HCT116 (cell line): ENCODE measurements at places on chromosomes 2 and 18.

DNA sequence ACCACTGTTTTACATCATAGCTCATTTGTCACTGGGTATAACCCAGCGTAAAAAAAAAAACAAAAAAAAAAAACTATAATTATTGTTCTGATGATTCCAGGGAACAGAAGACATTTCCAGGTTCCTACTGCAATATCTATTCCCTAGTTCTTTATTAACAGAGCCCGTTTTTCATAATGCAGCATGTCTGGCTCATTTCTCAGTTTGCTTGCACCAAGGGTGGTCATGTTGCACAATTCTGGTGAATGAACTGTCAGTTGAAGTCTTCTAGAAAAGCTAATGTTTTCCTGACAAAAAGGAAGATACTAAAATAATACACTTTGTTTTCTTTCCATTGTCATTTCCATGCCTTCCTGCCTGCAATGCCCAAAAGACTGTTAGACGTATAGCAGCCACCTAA, 180.1 kb downstream of the RDH14 start:
- no peak overlapping the region for H3K27ac ChIP-seq
- H3K4me3 ChIP-seq: no peak overlapping the region
- H3K4me1 ChIP-seq: no peaks in the 10 kb centered on the region
- H3K36me3 ChIP-seq: no peaks in the 10 kb centered on the region

GRCh38 chr18:49168281-49168985, 217.7 kb upstream of the SMAD7 start:
- H3K27ac ChIP-seq: no peak overlapping the region
- no peaks in the 10 kb centered on the region for H3K36me3 ChIP-seq
- DNase-seq: no peak
- H3K4me1 ChIP-seq: peaks cover 5% of the 10 kb centered on the region; the same call in 1 of the 2 replicates
- no peaks in the 10 kb centered on the region for H3K27me3 ChIP-seq

DNA sequence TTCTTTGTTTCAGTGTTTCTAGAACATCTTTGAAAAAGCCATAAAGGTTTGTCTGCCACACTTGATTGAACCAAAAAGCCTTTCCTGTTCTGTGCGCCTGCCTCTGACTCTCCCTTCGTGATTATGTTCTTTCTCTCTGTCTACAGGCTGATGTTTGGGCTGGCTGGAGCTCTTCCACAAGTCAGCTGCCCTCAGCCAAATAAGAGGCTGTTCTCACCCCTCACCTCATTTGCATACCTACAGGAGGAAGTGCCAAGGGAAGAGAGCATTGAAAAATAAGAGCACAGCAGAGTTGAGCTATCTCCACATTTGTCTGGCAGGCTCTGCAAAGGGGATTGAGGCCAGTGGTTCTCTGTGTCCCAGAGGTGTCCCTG, 15.8 kb downstream of the INPP5D start:
- H3K4me3 ChIP-seq: no peak overlapping the region
- H3K27ac ChIP-seq: no peak overlapping the region
- H3K4me1 ChIP-seq: no peaks in the 10 kb centered on the region
- no peak for DNase-seq

DNA sequence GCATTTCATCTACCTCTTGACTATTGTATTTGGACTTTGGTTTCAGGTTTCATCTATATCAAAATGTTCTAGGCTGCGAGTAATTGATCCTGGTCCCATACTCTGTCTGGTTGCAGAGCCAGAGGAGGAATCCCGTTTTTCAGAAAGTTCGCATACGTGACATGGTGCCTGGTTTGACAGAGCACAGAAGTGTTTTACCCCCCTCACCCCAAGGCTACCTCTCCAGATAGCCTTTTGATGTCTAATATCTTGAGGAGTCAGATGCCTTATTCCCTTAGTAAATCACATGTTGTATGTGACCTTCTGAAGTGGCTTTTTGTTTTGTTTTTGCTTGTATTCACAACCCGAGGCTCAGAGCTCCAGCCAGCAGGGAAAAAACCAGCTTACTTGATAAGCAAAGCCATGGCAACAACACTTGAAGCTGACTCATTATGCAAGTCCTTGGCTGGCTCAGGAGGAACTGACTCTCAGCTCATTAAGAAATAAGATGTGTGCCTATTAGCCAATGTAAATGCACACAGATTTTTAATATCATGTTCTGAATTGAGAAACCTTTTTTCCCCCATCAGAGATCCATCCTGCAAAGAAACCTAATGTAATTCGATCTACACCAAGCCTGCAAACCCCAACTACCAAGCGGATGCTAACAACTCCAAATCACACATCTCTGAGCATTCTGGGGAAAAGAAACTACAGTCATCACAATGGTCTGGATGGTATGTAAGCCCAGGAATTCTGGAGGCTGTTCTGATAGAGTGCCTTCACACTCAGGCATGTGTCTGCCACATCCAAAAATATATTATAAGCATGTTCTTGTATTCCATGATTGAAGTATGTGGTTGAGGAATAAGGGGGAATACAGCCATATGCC, 41.4 kb downstream of the OXER1 start:
- H3K36me3 ChIP-seq: no peaks in the 10 kb centered on the region
- no peaks in the 10 kb centered on the region for H3K4me1 ChIP-seq
- DNase-seq: no peak
- no peak overlapping the region for H3K4me3 ChIP-seq
- H3K27ac ChIP-seq: no peak overlapping the region

GRCh38 chr18:74040459-74041332, 106.9 kb downstream of the FBXO15 start:
- no peak overlapping the region for H3K27ac ChIP-seq
- H3K36me3 ChIP-seq: no peaks in the 10 kb centered on the region
- no peak overlapping the region for H3K4me3 ChIP-seq
- DNase-seq: peak; percentile 4
